Midbrain (tissue), 1 donor: ENCODE measurements at places on chromosomes 16 and 17.

DNA sequence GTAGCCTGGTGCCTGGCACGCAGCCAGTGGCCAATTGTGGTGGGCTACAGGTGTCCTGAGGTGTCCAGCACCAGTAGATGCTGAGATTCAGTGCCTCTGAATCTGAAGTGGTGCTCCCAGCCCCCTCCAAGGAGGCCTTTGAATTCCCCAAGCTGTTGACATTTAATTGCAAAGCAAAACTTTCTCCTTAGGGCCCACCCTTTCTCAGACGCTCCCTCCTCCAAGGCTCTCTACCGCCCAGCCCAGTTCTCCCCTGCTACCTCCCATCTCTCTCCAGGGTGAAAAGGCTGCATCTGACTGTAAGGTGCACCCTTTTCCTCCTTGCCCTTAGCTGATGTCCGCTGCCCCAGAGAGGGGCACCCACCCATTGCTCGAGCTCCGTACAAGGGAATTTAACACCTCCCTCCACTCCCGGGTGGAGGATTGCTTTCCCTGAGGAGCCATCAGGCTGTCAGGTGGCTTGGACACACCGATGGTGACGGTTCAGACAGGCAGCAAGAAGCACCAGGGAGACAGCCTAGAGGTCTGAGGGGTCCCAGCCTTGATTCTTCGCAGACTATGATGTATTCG, 1.7 kb downstream of the BEAN1 start:
- DNase-seq, result no peak

GRCh38 chr17:76481071-76481655, 13.8 kb downstream of the AANAT start:
- peak; percentile 30 for DNase-seq

DNA sequence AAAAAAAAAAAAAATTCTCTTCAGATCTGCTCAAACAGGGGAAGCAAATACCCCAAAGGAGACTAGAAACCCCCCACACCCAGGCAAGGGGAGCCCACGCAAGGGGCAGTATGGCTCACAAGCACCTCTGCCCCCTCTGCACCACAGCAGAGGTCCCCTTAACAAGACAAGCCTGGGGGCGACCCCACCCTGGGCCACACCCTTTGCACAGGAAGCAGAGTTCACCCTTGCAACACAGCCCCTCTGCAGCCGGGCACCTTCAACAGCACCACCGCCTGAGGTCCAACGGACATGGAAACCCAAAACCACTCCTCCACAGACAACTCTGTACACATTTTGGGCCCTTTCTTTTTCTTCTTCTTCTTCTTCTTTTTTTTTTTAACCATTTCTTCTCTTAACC, 12.8 kb downstream of the AXIN1 start:
- DNase-seq, result no peak

GRCh38 chr17:78112518-78113471, 15.8 kb downstream of the TMC6 start:
- peak; percentile 81 for DNase-seq

- no peak for DNase-seq
Measured at GRCh38 chr17:65072660-65073071, 16.1 kb upstream of the GNA13 start.
